AG08395 (cell line): ENCODE measurements at places on chromosomes 16 and 17.
A peak's percentile ranks its signal among the peaks of the same experiment; 100 is the strongest.

DNA sequence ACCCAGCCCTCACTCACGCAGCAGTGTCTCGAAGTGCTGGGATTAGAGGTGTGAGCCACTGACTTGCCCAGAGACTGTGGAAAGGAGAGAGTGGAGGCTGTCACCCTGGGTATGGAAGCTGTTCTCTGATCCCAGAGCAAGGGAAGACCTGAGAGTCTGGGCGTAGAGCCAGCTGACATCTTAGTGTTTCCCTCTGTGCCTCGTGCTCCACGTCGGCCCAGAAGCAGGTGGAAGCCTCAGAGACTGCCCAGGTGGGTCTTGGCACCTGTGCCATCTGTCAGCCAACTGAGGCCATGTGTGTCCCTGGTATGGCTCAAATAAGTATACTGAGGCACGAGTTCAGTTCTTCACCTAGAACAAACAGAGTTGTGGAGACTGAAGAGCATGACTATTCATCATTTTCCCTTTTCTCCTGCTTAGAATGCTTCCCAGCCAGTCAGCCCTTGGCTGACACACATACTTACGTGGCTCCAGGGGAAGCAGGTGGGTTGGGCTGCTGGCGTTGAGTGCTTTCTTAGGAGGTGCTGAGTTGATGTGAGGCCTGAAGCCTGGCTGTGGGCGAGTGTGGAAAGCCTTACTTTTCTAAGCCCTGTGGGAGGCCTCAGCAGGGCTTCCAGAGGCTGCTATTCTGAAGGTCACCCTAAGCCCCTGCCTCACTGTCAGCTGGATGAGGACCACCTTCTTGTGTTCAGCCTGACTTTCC, 8.1 kb downstream of the CTRL start:
- no peak for DNase-seq

DNA sequence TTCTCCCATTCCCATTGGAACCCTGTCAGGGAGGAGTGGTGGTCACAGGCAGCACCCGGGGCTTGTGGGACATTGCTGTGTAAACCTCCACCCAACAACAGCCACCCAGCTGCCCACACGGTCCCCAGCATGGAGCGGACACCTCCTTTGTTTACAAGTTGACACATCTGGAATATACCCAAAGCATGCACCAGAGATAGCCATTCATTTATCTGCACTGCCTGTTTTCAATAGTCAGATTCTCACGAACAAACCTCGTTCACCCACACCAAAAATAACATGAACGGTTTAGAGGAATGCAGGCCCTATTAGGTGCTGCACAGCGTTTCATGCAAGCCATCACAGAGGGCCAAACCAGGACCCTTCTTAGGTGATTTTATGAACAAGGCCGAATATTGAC, 244.8 kb downstream of the FOXL1 start:
- no peak for DNase-seq

DNA sequence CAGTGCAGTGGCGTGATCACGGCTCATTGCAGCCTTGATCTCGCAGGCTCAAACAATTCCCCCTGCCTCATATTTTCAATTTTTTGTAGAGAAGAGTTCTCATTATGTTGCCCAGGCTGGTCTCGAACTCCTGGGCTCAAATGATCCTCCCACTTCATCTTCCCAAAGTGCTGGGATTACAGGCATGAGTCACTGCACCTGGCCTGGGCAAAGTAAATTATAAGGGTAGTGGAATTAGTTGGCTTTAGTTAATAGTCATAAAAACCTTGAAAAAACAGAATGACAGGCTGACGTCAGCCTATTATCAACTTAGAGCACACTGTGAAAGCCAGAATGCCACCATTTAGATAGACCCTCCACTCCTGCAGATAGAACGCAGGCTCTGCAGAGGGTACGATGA, 43.5 kb upstream of the B4GALNT2 start:
- no peak for DNase-seq

- DNase-seq = peak; percentile 42
These were observed 6.7 kb downstream of the ITGA3 start for GRCh38 chr17:50062293-50063243.

DNA sequence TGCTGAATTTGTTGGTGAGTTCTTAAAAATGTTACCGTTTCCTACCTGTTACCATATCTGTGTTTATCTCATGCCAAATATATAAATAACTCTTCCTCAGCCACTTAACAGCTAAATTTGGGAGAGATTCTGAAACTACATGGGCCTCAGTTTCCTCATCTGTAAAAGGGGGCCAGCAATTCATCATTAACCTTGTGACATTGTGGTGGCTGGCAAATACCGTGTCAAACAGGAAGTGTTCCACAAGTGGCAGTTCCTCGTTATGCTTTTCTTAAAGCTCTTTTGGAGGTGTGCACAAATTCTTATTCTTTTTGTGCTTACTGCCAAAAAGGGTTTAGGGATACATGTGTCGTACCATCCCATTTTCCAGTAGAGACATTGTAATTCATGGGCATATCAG, 220.4 kb upstream of the CACNG5 start:
- no peak for DNase-seq

DNA sequence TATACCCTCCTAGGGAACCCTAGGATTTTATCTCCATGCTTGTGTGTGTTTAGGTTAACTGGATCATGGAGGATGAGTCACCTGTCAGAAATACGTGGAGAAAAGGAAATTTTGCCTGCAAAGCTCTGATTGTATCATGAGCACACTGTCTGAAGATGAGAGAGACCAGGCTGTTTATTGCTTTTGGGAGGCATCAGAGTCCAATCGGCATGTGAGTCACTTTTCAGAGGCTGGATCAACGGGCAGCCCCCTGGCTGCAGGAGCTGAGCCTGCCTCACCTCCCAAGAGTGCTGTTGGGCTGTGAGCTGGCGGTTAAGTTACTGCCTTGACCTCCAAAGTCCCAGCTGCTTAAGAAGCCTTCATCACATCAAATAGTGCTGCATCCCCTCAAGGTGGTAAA, 41.5 kb upstream of the MED9 start:
- DNase-seq = peak; percentile 85

GRCh38 chr16:87489434-87490045, 3.3 kb downstream of the ZCCHC14 start:
- no peak for DNase-seq
